ENCODE measurements at places on chromosomes 4 and X. TPM values are rescaled to one million over a fixed set of nuclear protein-coding genes. Genes with fewer than 3 reads are reported as not detected.

GRCh38 chr4:1081689-1082040 is 31.7 kb downstream of the RNF212 start:
- DNase-seq = peak; percentile 57

Gene GPR82
- not detected for total RNA-seq

DNA sequence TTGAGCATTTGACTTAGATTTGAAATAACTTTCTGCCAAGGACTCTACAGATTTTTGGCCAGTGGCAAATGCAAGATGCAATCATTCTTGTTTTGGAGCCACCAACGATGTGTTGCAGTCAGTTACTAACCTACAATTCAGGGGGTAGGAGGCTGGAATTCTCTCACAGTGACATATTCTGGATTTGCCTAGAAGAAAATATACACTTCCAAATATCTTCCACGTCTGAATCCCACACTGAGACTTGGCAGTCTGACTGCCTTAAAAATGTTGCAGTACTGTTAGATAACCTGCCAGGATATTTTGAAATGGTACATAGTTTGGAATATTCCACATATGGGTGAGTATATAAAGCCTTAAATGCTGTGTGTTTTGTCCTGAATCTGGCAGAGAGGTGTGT is 27.6 kb upstream of the AGTR2 start:
- DNase-seq = no peak

GRCh38 chrX:52576946-52577345 is 60.1 kb upstream of the XAGE1B start:
- no peak for DNase-seq

DNA sequence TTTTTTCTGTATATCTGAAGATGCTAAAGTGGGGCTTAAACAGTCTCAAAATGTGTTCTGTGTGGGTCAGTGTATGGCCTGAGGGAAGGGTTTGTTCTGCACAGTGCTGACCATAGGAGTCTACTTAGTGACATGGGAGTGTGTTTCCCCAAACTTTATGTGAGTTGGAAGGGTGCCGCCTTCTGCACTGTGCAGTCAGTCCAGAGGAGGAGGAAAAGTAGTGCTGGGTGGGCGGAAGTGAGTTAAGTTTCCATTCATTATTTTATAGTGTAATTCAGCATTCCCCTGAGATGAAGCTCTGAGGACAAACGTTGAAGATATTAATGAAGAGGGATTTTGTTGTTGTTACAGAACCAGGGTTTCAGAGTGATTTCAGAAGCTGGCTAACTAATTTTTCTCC is 2.9 kb downstream of the CHST7 start:
- DNase-seq = no peak

Gene ENPP6
- total RNA-seq = not detected

Gene MAML3
- 0.89 TPM for total RNA-seq

Gene GPC4
- total RNA-seq = 1.9 TPM

GRCh38 chr4:141636771-141637460 is 533 bp downstream of the IL15 start:
- DNase-seq = peak; percentile 67

DNA sequence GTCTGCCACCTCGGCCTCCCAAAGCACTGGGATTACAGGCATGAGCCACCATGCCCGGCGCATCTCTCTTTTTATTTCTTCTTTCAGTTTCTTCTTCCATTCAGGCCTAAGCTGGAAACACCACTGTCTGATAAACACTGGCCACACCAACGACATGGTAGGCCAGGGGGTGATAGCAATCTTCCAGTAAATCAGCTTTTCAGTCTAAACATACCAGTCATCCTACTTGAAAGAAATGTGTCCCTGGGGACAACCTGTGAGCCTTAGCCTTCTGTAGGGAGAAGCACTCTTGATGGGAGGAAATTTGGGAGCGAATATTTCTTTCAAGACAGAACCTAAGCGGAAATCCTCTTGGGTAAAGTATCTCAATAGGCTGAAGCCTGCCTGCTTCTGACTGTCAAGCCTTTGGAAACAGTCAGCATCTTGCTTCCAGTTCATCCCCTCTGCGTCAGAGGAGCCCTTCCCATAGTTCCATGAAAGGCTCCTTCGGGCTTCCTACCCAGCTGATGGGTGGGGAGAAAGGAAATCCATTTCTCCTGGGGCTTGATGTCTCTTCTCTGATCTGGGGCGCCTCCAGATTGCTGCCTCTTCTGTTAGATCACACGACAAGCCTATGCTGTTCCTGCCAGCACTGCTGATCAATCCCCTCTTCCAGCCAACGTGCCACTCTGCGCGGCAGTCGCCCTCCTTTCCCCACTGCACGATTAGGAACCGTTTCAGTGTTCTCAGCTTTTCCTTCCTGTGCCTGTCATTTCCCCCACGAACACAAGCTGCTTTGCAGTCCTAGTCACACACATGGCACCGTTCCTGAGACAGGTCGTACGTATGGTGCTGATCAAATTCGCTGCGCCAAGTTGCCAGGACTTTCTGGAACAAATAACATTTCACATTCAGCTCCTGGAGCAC is 49.5 kb upstream of the CBR4 start:
- no peak for DNase-seq

- DNase-seq = no peak
Observed at GRCh38 chrX:40147126-40147952, 49.6 kb upstream of the BCOR start.
